ENCODE measurements at places on chromosomes 11 and 22. TPM values are rescaled to one million over a fixed set of nuclear protein-coding genes. Genes with fewer than 3 reads are reported as not detected.

DNA sequence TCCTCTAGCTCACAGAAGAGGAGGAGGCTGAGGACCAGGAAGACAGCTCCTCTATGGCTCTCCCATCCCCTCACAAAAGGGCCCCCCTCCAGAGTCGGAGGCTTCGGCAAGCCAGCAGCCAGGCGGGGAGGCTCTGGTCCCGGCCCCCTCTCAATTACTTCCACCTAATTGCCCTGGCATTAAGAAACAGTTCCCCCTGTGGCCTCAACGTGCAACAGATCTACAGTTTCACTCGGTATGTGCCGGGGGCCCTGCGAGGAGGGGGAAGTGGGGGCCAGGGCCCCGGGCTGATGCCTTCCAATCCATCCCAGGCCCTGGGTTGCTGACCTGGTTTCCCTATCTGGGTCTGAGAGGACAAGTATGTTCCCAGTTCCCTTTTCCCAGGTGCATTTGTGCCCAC lies 7.9 kb downstream of the FOXR1 start:
- H3K36me3 ChIP-seq: no peaks in the 10 kb centered on the region
- H3K27me3 ChIP-seq: no peaks in the 10 kb centered on the region
- no peak overlapping the region for H3K4me3 ChIP-seq

DNA sequence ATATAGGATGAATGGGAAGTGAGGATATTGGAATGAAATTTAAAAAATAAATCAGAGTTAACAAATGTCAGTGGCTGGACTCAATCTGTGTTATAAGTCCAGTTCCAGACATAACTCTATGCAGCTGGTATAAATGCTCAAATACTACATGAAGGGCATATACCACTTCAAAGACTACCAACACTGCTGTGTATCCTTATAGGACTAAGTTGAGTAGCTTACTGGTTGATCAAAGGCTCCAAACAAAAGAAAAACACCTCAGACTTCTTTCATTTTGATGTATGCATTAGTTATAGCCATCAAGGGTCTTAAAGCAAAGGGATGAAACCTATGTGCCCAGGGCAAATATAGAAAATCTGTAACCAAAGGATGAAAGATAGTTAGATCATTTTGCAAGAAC lies 86.2 kb downstream of the PAK1 start:
- H3K4me1 ChIP-seq: peaks cover 18% of the 10 kb centered on the region
- H3K36me3 ChIP-seq: no peaks in the 10 kb centered on the region
- H3K4me3 ChIP-seq: no peak overlapping the region

- no peak overlapping the region for H3K4me3 ChIP-seq
- H3K4me1 ChIP-seq: no peaks in the 10 kb centered on the region
- no peak for DNase-seq
- H3K27me3 ChIP-seq: no peaks in the 10 kb centered on the region
- H3K36me3 ChIP-seq: no peaks in the 10 kb centered on the region
Measured at GRCh38 chr11:106384429-106384828, 307.0 kb downstream of the AASDHPPT start.

DNA sequence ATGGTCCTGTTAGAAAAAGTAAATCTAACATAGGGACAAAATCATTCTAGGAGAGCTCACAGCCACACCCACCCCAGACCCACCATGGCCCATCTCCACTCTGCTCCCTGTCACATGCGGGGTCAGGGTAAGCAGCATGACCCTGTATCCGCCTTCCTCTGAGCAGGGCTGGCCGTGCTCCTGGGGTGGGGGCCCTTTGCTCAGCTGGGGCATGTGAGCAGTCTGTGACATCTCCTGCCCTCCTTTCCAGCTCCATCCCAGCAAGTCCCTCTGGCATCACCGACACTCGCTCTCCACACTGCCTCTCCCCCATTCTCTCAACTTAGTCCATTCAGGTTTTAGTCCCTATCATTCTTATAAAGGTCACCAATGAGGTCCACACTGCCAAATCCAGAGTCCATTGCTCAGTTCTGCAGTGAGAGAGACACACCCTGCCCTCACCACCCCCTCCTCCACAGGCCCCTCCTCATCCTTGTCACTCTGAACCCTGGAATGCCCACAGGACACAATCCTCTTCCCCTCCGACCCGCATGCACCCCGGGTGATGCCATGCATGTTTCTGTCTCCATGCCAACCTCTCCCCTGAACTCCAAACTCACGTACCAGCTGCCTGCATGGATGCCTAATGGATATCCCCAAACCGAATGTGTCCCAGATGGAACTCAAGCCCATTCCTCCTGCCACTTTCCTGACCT lies 65.1 kb upstream of the PITPNB start:
- no peak for DNase-seq
- H3K27ac ChIP-seq: no peak overlapping the region
- no peak overlapping the region for H3K4me3 ChIP-seq
- no peaks in the 10 kb centered on the region for H3K27me3 ChIP-seq
- no peaks in the 10 kb centered on the region for H3K4me1 ChIP-seq

- H3K27ac ChIP-seq: no peak overlapping the region
- no peak overlapping the region for H3K4me3 ChIP-seq
- peaks cover 17% of the 10 kb centered on the region for H3K4me1 ChIP-seq
- no peaks in the 10 kb centered on the region for H3K27me3 ChIP-seq
- DNase-seq: no peak
Measured at GRCh38 chr11:13348305-13348704, 70.7 kb downstream of the BMAL1 start.

SCGB1A1 gene
- not detected for total RNA-seq

SLC25A18 gene
- total RNA-seq: 1.3 TPM

CD3G gene
- 0.24 TPM for total RNA-seq

NUDT22 gene
- total RNA-seq: 77.4 TPM

MYBPC3 gene
- 1,404 TPM for total RNA-seq

Measured in heart right ventricle (tissue), 16 donors.